ENCODE measurements at places on chromosomes 6 and 20.
A peak's percentile ranks its signal among the peaks of the same experiment; 100 is the strongest.

GRCh38 chr6:42171813-42172581 is 1.2 kb upstream of the GUCA1A start:
- no peak for DNase-seq

- no peak for DNase-seq
These were observed 6.4 kb upstream of the TXNDC5 start for GRCh38 chr6:7916959-7917358.

GRCh38 chr6:36979347-36979742 is 6.7 kb downstream of the MTCH1 start:
- DNase-seq, result peak; percentile 29

DNA sequence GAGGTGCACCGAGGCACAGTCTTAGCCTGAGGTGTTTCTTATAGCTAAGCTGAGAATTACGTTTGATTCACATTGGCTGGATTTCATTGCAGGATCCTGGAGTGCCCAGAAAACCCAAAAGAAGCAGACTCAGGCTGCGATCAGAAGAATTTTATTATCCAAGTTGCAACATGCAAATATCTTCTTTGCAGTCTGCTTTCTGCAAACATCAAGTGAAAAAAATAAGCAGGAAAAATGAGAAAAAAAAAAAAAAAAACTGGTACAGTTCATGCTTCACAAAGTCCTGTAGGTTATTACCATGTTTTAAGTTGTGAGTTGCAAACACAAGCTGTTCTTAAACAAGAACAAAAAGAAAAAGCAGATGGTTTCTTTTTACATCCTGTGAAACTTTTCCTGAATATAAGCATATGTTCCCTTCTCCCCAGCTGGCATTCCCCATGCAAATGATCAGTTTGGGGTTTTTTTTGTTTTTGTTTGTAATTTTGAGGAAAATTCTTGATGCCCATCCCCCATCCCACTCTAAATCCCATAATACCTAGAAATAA is 349.0 kb downstream of the CBLN4 start:
- no peak for DNase-seq

DNA sequence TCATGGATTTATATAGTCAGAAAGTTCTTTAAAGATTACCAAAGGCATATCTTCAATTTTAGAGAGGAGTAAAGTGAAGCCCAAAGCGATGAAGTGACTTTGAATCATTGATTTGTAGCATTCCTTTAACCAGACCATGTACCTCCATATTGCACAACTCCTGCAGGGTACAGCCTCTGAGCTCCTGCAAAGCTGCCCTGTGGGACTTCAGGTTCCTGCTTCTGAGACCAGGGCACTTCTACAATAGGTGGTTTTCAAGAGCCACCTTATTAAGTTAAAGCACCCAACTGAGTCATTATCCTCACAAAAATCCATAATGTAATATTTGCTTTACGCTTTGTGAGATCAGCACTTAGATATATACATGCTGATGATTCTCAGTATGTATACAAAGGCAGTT is 270.7 kb upstream of the RGS17 start:
- DNase-seq, result no peak

GRCh38 chr6:48377115-48377514 is 266.1 kb upstream of the PTCHD4 start:
- DNase-seq, result no peak

DNA sequence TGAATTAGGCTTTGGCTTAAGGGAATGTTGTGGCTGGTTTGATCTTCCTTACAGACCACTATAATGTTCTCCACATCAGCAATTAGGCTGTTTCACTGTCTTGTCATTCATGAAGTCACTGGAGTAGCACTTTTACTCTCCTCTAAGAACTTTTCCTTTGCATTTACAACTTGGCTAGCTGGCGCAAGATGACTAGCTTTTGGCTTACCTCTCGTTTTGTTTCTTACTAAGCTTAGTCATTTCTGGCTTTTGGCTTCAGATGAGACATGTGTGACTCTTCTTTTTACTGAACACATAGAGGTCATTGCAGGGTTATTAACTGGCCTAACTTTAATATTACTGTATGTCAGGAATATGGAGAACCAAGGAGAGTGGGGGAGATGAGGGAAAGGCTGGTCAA is 143.2 kb downstream of the PTCHD4 start:
- DNase-seq, result no peak

DNA sequence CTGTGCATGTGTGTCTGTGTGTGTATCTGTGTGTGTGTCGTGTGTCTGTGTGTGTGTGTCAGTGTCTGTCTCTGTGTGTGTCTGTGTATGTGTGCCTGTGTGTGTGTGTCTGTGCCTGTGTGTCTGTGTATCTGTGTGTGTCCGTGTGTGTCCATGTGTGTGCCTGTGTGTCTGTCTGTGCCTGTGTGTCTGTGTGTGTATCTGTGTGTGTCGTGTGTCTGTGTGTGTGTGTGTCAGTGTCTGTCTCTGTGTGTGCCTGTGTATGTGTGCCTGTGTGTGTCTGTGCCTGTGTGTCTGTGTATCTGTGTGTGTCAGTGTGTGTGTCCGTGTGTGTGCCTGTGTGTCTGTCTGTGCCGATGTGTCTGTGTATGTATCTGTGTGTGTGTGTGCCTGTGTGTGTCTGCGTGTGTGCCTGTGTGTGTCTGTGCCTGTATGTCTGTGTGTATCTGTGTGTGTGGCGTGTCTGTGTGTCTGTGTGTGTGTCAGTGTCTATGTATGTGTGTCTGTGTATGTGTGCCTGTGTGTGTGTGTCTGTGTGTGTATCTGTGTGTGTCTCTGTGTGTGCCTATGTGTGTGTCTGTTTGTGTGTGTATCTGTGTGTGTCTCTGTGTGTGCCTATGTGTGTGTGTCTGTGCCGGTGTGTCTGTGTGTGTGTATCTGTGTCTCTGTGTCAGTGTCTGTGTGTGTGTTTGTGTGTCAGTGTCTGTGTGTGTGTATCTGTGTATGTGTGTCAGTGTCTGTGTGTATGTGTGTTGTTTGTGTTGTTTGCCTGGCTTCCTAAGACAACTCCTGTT is 11.6 kb downstream of the SNPH start:
- no peak for DNase-seq

DNA sequence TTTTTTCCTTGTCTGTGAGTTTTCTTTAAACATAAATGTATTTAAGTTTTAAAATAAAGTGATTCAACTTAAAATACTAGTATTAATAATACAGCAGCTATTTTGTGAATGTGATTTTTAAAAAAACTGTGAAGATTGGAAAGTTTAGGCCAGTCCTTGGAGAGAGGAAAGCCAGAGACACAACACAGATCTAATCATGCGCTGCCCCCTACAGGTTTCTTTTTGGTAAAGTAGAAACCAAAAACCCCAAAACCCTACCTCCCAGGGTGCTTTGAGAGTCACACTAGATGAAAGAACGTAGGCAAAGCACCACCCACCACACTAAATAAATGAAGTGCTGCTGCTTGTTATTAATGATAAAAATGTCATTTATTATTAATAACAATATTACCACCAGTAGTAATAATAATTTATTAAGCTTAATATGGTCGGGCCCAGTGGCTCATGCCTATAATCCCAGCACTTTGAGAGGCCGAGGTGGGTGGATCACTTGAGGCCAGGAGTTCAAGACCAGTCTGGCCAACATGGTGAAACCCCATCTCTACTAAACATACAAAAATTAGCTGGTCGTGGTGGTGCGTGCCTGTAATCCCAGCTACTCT is 33.7 kb downstream of the SLC9A8 start:
- DNase-seq, result peak; percentile 60

GRCh38 chr20:51628533-51629398 is 86.2 kb upstream of the NFATC2 start:
- DNase-seq, result peak; percentile 90

GRCh38 chr6:156729248-156729647 is 47.9 kb upstream of the ARID1B start:
- peak; percentile 79 for DNase-seq

DNA sequence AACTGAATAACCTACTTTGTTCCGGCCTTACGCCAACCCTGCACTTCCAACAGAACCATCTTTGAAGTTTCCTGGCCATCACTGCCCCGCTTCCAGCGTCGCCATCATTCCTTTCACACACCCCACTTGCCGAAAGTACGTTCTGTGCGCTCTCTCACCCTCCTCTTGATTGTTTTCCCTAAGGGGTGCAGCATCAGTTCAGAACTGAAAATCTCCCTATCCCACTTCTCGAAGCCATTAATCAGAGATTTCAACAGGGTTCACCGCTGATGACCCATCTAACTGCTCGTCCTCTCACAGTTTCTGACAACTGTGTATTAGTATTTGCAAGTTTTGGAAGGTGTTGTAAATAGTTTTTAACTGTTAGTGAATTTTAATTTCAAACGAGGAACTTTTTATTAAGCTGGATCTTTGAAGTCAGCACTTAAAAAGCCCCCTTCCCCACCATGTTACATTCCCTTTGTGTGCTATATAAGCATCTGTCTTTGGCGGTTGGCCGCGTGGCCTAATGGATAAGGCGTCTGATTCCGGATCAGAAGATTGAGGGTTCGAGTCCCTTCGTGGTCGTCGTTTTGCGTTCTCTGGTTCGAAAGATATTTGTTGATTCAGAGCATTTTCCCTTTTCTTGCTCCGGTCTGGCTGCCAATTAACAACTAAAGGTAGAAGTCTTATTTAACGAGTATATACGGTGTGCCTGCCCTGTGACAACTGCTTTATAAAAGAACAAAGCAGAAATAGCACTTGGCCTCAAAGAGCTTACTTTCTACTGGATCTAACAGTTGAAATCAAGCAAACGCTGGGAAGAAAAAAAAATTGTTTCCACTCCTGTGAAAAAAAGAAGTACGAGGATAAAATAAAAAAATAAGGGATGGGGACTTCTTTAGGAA is 42.6 kb downstream of the TRIM27 start:
- DNase-seq, result peak; percentile 83

DNA sequence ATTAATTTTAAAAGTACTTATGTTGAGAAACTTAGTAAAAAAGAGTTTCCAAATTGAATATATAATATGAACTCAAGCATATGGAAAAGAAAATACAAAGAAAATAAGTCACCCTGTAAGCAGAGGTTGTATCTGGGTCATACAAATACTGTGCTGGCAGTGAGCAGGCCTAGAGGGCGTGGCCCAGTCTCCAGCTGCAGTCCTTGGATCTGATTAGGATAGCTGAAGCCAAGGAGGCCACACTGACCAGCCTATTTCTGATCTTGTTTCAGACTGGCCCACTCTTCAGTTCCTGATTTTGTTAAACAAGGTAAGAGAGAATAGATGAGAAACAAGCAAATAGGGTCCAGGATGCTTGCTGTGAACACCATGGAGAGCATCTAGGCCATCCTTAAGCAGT is 228.8 kb downstream of the EPM2A start:
- DNase-seq, result no peak

GRCh38 chr20:12289465-12289864 is 371.8 kb downstream of the BTBD3 start:
- no peak for DNase-seq

- DNase-seq, result peak; percentile 84
These were observed 36.4 kb upstream of the SYNJ2 start for GRCh38 chr6:157944983-157945931.

DNA sequence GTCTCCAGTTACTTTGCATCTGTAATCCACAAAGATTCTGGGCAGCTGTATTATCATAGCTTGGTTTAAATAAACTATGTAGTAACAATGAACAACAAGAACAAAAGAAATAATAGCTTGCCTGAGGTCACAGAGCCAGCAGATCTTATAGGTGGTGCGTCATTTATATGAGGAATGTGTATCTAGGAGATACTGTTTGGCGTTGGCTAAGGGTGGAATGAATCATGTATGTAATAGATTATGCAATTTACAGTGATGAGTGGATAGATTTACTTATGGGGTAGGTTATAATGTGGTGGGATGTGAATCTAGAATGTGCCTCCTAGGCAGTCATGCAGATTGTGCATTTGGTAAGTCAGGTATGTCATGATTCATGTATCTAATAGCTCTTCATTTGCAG is 42.8 kb downstream of the HNF4A start:
- peak; percentile 58 for DNase-seq

GRCh38 chr6:88712243-88712936 is 251.0 kb downstream of the RNGTT start:
- DNase-seq, result peak; percentile 17

DNA sequence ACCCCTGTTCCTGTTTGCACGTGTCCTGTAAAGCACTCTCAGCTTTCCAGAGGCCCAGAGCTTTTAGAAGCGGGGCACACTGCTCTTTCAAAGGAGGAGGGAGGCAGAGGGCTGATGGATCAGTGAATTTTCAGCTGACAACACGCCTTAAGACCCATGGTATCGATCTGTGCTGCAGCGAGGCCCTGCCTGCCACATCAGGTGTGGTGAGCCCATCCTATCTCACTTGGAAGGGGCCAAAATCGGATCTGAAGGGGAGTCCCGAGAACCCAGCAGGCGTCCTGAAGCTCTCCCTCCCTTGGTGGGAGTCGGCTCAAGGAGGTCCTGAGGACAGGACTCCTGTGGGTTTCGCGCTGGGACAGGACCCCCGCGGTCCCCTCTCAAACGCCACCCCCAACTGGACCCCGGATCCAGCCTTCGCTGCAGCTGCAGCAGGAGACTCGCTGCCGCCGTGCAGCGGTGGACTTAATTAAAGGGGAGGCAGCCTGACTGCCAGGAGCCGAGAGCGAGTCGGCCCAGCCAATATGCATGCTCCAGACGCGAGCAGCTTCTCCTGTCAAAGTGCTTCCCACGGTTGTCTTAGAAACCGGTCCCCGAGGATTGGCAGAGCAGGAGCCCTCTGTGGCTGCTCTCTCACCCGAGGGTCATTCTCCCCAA is 580.0 kb upstream of the ZNF337 start:
- DNase-seq, result peak; percentile 1

- DNase-seq, result no peak
These were observed 19.0 kb downstream of the LRRC1 start for GRCh38 chr6:53813801-53814200.

- no peak for DNase-seq
These were observed 508.3 kb upstream of the SOX4 start for GRCh38 chr6:21085211-21085610.

DNA sequence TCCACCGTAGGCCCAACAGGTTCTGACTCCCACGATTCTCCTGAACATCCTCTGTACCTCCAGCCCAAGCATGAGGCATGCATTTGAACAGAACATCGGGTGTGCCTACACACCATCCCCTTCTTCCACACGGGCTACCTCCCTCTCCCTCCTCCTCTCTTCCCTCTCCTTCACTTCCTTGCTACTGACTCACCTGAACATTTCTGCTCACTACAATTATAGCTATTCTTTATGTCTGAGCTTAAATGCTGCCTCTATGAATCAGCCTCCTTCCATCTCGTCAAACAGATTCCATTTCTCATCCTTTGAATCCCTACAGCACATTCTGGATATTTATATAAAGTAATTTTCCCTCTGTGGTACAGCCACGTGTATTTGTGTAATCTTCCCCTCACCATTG is 71.4 kb upstream of the MYLIP start:
- DNase-seq, result no peak

DNA sequence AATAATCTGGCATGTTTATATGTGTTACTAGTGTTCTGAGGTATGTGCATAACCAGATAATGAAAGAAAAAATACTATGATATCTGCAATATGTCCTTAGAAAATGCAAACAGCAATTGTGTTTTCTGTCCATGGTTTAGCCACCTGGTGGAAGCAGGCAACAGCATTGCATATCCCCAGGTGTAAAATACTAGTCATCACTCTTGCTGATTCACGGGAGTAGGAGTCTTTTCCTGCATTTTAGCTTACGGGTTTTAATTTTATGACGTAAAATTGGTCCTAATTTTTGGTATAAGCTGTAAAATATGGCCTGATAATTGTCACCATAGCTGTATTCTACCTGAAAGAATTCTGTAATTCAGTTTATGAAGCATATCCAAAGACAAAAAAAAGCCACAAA is 2.5 kb downstream of the RNF182 start:
- no peak for DNase-seq

Data from brain microvascular endothelial cell (primary cell).